ENCODE measurements at places on chromosomes 1 and 21.

DNA sequence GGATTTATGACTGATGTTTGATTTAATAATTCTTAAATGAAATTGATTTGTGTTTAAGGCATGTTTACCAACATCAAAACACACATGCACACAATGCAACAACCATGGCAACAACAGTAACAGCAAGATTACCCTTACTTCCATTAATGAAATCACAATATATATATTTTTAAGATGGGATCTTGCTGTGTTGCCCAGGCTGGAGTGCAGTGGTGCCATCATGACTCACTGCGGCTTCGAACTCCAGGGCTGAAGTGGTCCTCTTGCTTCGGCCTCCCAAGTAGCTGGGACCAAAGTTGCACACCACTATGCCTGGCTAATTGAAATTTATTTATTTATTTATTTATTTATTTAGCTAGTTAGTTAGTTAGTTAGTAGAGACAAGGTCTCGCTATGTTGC, 27.7 kb downstream of the NEK7 start:
- DNase-seq = no peak

GRCh38 chr1:101071470-101071891, 45.9 kb upstream of the DPH5 start:
- DNase-seq = no peak

DNA sequence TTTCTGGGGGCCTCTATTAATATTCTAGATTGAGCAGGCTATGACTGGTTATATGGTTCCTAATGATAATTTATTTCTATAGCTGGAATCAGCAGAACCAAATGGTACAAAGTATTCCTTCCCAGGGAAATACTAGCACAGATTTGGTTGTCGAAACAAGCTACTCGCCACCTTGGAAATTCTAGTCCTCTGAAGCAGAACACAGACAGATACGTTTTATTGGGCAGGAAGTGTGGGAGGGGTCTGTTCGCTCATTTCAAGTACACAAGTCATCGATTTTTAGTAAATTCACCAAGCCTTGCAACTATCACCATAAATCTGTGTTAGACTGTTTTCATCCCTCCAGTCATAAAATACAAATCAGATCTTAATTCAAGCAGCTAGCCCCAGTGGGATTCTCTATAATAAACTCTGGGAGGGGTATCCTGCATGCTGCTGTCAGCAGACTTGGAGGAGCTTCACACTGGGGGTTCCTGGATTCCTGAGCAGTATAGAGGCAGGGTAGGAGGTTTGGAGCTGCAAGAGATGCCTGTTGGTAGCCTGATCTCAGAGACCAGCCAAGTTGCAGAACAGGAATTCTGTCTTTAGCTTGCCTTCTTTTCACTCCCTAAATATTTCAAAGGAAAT, 9.8 kb upstream of the GPR137B start:
- DNase-seq = no peak

GRCh38 chr1:117106478-117106877, 15.1 kb downstream of the TRIM45 start:
- DNase-seq = peak; percentile 48

DNA sequence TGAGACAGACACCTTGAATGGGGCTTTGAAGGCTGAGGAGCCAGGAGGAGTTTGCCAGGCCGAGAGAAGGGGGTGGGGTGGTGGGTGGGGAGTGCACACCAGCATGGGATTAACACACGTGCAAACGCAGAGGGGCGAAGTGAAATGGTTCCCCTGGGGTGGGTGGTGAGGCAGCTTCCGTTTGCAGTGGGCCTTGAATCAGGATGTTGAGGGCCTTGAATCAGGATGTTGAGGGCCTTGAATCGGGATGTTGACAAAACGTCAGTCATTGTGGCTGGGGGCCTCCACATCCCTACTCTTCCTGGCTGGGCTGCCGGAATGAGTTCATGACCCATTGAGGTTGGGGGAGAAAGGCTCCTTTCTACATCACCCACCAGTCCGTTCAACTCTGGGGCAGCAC, 16.6 kb downstream of the LDLRAP1 start:
- no peak for DNase-seq

DNA sequence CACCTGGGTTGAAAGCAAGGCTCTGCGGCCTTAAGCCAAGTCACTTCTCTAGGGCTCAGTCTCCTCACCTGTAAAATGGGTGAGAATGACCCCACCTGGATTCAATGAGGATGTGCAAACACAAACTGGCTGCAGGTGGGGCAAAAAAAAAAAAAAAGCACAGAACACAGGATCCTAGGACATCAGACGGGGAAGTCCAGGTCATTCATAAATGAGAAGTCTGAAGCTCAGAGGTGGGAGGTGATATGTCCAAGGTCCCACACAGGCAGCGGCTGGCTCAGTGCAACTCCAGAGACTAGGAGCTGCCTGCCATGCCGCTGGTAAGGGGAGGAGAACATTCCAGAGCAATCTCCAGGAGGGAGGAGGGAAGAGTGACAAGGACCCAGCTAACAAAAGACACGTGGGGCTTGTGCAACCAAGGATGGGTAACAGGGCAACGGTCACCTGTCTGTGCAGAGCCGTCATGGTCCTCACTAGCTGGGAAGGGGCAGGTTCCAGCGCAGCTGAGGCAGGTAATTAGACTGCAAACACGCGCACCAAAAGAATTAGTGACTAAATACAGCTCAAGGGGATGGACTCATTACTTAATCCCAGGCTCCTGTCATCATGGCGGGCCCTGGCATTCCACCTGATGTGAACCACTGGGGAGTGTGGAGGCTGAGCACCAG, 19.5 kb downstream of the IFFO2 start:
- no peak for DNase-seq

DNA sequence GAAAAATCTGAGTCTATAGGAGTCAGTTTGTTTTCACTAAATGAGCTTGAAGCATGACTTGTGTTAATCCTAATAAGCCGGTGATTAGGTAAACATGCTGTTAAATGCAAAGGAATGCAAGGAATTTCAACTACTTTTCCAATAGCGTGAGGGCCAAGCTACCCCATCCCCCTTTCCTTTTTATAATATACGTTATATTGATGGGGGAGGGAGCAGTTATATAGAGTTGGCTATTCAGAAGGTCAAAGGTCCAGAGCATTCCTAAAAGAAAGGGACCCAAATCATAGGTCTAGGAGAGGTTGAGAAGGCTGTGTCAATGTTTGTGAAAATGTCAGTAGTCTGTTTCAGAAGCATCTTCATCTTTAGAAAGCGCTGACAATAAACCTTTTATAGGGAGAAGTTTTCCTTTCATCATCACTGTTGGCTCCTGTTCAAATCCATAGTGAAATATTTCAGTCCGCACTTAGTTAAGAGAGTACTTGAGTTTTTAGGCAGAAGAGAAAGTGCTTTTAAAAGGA, 3.8 kb downstream of the CCN1 start:
- DNase-seq = peak; percentile 95

DNA sequence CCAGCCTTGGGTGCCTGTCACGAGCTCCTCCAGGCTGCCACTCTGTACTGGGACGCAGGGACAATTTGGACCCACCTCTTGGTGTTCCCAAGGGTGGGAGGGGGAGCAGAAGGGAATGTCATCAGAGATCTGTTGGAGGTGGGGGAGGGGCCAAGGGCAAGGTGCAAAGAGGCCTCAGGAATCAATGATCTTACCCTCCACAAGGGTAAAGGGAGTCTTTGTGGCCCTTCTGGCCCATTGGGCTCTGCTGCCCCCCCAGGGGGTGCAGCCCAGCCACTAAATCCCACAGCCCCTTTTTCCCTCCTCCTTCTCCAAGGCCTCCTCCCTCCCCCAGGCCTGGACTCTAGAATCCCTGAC, 8.5 kb downstream of the TTC39A start:
- no peak for DNase-seq

GRCh38 chr1:77636864-77637263, 45.6 kb downstream of the ZZZ3 start:
- no peak for DNase-seq

Measured in fibroblast of upper back skin (primary cell).